ENCODE measurements at places on chromosomes 2 and 18. TPM values are rescaled to one million over a fixed set of nuclear protein-coding genes. Genes with fewer than 3 reads are reported as not detected.
A peak's percentile ranks its signal among the peaks of the same experiment; 100 is the strongest.

R3HDM1 gene
- total RNA-seq = 26.0 TPM

GMCL1 gene
- total RNA-seq = 9.5 TPM

HAUS1 gene
- 18.4 TPM for total RNA-seq

GRCh38 chr2:67260343-67261277 lies 136.5 kb upstream of the ETAA1 start:
- ATAC-seq = no peak

DNA sequence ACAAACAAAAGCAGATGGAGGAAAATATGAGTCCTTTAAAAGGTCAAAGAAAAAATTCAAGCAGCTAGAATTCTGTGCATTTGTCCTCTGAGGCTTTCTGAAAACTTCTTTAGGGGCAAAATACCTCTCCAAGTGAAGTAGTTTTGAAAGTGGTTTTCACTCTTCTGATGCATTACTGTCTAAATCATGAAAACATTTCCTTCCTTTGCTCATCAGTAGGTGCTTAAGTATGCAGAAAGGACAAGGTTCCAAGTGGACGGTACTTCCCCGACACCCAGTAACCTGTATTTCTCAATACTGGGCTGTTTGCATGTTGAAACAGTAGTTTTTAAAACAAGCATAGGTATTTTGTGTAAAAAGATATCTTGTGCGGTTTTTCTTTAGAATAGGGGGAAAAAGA lies 189.1 kb upstream of the ERBB4 start:
- ATAC-seq = no peak

GRCh38 chr2:26070730-26071129 lies 36.8 kb downstream of the RAB10 start:
- no peak for ATAC-seq

DNA sequence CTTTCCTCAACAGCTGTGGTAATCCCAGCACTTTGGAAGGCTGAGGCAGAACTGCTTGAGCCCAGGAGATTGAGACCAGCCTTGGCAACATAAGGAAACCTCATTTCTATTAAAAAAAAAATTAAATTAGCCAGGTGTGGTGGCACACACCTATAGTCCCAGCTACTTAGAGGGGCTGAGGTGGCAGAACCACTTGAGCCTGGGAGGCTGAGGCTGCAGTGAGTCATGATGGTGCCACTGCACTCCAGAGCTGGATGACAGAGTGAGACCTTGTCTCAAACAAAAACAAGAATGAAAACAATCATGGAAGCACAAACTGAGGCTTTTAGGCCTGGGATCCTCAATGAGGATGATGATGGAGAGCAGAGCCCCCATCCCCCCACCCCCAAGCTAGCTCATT lies 19.8 kb downstream of the GAREM1 start:
- ATAC-seq = no peak

DNA sequence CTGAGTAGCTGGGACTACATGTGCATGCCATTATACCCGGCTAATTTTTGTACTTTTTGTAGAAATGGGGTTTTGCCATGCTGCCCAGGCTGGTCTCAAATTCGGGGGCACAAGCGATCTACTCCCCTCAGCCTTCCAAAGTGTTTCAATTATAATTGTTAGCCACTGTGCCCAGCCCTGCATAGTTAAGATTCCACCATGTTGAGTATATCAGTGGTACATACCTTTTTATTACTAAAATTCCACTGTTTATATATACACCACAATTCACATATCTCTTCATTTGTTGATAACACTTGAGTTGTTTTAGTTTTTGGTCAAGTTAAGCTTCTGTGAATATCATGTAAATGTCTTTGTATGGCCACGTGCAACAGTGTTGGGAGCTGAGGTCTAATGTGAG lies 12.8 kb upstream of the FMNL2 start:
- no peak for ATAC-seq

DNA sequence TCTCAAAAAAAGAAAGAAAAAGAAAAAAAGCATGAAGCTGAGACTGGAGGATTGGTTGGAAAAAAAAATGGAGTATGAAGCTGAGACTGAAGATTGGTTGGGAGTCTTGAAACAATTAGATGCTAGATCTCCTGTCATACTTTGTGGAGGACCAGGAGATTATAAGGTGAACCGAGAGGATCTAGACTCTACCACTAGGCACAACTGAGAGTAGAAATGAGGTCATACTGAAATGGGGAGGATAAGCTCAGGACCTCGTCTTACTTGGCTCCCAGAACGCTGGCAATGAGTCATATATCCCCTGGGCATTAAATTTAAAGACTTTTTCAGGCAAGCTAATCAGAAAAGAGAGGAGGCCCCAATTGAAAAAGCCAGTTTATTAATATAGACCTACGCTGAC lies 3.3 kb upstream of the ORC2 start:
- peak; percentile 39 for ATAC-seq
